ENCODE measurements at places on chromosomes 12 and 14. TPM values are rescaled to one million over a fixed set of nuclear protein-coding genes. Genes with fewer than 3 reads are reported as not detected.

Gene OAS2
- total RNA-seq, result 3.0 TPM

Gene OTOGL
- 1.6 TPM for total RNA-seq

Gene KNTC1
- total RNA-seq, result 10.3 TPM

Gene PPHLN1
- 55.9 TPM for total RNA-seq

Gene SAMD4A
- 128 TPM for total RNA-seq

Gene GPRC5D
- total RNA-seq, result not detected

Gene GPN3
- 21.2 TPM for total RNA-seq

Gene GRIN2B
- total RNA-seq, result under 0.01 TPM

DNA sequence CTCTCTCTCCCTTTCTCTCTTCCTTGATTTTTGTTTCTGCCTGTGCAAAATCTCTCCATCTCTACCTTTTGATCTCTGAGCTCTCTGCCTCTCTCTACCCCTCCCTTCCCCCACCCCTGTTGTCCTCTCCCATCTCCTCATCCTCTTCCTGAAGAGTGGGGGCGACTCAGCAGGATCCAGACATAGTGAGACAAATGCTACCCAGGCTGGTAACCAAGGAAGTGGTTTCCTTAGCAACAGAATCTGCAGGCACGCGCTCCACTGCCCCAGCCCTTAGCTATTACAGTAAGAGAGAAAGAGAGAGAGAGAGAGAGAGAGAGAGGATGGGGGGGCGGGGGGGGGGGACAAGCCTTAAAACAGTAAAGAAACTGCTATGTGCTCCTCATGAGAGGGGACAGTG, 85.6 kb downstream of the CMKLR1 start:
- no peaks in the 10 kb centered on the region for H3K27me3 ChIP-seq
- no peak overlapping the region for H3K4me3 ChIP-seq
- DNase-seq, result no peak
- no peaks in the 10 kb centered on the region for H3K4me1 ChIP-seq

DNA sequence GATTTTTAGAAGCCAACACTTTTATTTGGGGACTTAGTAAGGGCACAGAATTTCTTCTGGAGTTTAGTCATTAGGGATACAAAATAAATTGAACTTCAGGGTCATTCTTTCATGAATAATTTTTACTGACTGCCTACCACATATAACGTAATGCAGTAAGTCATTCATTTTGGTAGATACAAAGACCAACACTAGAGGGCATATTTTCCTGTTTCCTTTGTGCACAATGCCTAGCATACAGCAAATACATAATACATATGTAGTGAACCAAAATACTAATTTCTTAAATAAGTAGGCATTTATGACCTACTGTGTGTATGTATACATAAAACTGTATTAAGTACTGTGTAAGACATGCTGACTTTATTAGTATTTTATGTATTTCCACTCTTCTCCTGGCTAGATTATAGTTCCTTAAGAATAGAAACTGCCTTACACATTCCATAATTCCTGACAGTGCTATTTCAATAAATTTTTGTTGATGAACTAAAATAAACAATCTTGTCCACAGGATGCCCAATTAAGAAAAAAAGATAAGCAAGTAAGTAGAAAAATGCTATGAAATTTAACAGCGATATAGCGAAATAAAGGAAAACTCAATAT, 47.9 kb downstream of the PPP1R12A start:
- no peaks in the 10 kb centered on the region for H3K36me3 ChIP-seq
- no peak for DNase-seq
- H3K27me3 ChIP-seq, result no peaks in the 10 kb centered on the region
- peak overlapping the region; percentile 49 for H3K27ac ChIP-seq
- peaks cover 97% of the 10 kb centered on the region for H3K4me1 ChIP-seq

DNA sequence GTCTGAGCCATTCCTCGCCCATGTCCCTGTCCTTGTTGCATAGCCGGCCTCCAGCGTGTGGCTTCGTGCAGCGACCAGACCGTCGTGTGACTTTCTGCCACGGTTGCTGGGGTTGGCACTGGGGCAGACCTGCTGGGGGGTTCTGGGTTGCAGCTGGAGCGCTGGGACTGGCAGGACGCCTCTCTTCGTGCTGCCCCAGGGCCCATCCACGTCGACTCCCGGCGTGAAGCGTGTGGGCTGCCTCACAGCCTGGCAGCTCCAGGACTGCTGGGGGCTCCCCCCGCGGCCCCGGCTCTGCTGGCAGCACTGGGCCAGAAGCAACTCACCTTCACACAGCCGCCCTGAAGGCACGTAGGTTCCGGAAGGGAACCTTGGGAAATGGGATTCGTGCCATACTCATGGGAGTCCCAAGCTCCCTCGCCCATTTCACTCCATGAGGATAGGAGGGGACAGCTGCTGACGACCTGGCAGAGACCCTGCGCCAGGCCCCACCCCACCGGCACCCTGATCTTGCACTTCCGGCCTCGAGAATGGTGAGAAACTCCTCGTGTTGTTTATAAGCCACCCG, 51.9 kb downstream of the GALNT9 start:
- H3K4me3 ChIP-seq, result no peak overlapping the region
- H3K4me1 ChIP-seq, result peaks cover 40% of the 10 kb centered on the region
- H3K27ac ChIP-seq, result no peak overlapping the region

GRCh38 chr14:38616959-38617358, 361.1 kb upstream of the CLEC14A start:
- H3K27ac ChIP-seq, result no peak overlapping the region
- H3K4me3 ChIP-seq, result no peak overlapping the region
- H3K27me3 ChIP-seq, result no peaks in the 10 kb centered on the region

DNA sequence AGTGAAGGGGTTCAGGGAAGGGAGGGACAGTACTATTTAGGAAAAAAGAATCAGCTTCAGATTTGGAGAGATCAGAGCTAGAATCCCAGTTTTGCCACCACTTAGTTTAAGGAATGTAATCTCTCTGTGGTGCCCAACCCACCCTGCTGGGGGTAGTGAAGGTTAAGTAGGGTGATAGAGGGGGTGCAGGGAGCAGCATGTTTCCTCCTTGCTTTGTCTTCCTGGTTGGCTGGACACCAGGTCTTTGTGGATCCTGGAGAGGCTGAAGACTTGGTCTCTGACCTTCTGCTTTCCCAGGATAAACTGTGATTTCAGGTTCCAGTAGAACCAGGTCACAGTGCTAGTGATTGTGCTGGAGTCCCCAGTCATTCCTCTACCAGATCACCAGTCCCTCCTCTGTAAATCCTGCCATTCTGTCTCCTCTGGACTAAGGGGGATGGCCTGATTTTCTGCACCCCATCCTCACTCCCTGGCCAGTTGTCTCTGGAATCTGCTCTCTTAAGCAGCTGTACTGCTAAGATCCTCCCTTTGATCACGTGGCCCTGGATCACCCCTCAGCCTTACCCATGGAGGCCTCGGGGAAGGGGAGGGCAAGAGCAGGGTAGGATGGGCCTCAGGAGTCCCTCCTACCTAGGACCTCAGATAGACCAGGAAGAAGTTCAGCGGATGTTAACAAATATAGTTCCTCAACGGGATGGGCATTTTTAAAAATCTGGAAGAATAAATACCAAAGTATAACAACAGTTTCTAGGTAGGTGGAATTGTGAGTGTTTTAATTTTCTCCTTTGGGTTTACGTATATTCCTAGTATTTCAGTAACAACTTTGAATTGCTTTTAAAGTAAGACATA, 3.1 kb downstream of the MAP3K12 start:
- H3K4me1 ChIP-seq, result peaks cover 39% of the 10 kb centered on the region
- no peak overlapping the region for H3K4me3 ChIP-seq
- no peaks in the 10 kb centered on the region for H3K27me3 ChIP-seq
- peak; percentile 89 for DNase-seq

GRCh38 chr12:113926788-113927187, 39.3 kb downstream of the RBM19 start:
- no peaks in the 10 kb centered on the region for H3K4me1 ChIP-seq
- no peak overlapping the region for H3K4me3 ChIP-seq
- no peak overlapping the region for H3K27ac ChIP-seq

DNA sequence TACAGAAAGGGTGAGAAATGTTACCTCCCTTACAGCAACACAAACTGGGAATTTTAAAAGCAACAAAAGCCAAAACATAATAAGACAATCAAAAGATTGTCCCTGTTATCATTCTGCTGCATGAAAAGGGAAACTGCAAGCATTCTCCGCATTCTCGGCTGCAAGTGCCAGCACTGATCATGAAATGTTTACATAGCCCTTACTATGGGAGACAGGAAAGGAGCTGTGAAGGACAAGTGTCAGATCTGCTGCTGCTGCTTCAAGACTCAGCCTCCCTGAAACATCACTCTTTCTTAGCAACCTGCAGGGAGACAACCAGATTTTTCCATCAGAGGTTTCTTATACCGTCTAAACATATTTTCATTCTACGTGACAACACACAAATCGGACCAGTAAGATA, 20.1 kb downstream of the DENND5B start:
- H3K27me3 ChIP-seq, result no peaks in the 10 kb centered on the region
- H3K4me1 ChIP-seq, result peaks cover 8% of the 10 kb centered on the region
- H3K4me3 ChIP-seq, result no peak overlapping the region
- no peak overlapping the region for H3K27ac ChIP-seq
- H3K36me3 ChIP-seq, result no peaks in the 10 kb centered on the region

DNA sequence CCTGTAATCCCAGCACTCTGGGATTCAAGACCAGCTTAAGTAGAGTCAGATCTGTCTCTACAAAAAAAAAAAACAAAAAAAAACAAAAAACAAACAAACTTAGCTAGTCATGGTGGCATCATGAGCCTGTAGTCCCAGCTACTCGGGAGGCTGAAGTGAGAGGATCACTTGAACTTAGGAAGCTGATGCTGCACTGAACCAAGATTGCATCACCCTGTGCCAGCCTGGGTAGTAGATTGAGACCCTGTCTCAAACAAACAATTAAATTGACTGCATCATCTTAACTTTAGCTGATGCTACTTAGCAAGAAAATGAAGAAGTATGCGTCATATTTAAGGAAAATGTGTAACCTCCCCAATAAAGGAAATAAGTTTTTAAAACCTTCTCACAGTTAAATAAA, 136.6 kb upstream of the ATXN7L3B start:
- no peak overlapping the region for H3K27ac ChIP-seq
- H3K27me3 ChIP-seq, result no peaks in the 10 kb centered on the region
- no peak for DNase-seq
- H3K4me1 ChIP-seq, result no peaks in the 10 kb centered on the region

DNA sequence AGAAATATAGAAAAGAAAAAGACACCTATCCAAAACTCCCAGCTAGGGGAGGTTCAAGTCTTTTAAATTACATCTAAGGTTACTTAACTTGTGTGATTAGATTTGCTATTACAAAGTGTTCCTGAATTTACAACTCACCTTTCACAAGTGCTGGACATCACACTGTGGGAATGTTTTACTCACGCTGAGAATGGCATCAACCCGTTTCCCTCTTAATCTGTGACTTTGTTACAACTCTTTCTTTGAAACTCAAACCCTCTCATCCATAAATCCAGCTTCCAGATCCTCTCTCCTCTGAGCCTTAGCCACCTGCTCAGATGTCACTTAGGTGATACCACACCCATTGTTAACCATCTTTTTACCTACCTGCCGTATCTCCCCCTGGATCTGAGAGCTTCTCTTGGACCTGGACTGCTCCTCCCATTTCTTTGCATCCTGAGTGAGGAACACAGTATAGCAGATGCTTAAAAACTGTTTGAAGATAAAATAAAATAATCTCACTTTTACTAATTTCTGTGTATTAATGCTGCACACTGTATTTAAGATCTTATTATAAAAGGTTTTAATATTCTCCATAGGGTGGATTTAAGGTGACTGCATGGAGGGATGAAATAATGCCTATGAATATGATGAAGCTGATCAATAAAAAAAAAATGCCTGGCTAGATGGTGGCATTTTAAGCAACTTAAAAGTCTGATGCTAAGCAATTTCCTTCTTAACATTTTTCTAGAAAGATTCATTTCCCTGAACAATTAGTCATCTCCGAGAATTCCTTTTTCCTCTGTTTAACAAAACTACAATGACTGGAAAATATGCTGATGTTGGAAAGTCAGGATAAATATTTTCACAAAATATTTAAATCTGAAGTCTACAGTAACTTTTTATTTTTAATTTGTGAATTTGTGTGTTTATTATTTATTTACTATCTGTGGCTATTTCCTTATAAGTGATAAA, 39.1 kb upstream of the NAP1L1 start:
- H3K27me3 ChIP-seq, result no peaks in the 10 kb centered on the region
- no peaks in the 10 kb centered on the region for H3K4me1 ChIP-seq
- no peak overlapping the region for H3K4me3 ChIP-seq
- no peak overlapping the region for H3K27ac ChIP-seq
- DNase-seq, result no peak

- H3K4me3 ChIP-seq, result no peak overlapping the region
- peaks cover 5% of the 10 kb centered on the region for H3K4me1 ChIP-seq
- H3K27me3 ChIP-seq, result no peaks in the 10 kb centered on the region
- no peak for DNase-seq
- no peak overlapping the region for H3K27ac ChIP-seq
Observed at GRCh38 chr12:57262126-57262822, 11.3 kb upstream of the STAC3 start.

DNA sequence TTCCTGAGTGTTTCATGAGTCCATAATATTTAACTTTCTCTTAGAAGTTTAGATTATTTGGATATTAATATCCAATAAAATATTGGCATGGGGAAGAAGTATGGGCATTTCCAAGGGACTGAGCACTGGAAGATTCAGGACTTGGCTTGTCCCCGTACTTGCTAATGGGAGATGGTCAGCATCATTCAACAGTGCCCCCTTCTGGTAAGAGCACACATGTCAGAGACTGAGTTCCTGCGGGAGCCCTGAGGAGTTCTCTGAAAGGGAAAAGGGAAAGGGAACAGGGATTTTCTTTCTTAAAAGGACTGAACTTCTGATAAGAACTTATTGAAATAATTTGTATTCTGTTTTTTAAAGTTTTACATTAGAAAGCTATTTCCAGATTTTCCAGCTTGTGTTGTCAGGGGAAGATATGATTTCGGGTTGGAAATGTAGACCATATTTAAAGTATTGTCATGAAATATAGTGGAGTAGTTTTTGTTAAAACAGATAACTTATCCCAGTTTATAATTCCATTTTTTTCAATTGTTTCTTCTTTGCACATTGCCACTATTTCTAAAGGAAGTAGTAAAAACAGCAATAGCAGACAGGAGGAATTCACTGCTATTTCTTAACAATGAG, 59.8 kb upstream of the C12orf71 start:
- H3K4me1 ChIP-seq, result peaks cover 19% of the 10 kb centered on the region
- H3K4me3 ChIP-seq, result no peak overlapping the region
- no peaks in the 10 kb centered on the region for H3K27me3 ChIP-seq
- no peak overlapping the region for H3K27ac ChIP-seq
- peak; percentile 79 for DNase-seq

- peak overlapping the region; percentile 19 for H3K4me3 ChIP-seq
- H3K36me3 ChIP-seq, result no peaks in the 10 kb centered on the region
- DNase-seq, result no peak
- H3K27me3 ChIP-seq, result peaks cover 46% of the 10 kb centered on the region
- peaks cover 19% of the 10 kb centered on the region for H3K4me1 ChIP-seq
Observed at GRCh38 chr14:69483765-69484443, 624 bp upstream of the PLEKHD1 start.

Measured in sigmoid colon (tissue), 7 donors.